ENCODE measurements at places on chromosomes 4 and X.

GRCh38 chr4:164821711-164822110 is 55.3 kb upstream of the APELA start:
- no peak for DNase-seq

GRCh38 chrX:85303544-85303943 is 59.8 kb downstream of the ZNF711 start:
- no peak for DNase-seq

DNA sequence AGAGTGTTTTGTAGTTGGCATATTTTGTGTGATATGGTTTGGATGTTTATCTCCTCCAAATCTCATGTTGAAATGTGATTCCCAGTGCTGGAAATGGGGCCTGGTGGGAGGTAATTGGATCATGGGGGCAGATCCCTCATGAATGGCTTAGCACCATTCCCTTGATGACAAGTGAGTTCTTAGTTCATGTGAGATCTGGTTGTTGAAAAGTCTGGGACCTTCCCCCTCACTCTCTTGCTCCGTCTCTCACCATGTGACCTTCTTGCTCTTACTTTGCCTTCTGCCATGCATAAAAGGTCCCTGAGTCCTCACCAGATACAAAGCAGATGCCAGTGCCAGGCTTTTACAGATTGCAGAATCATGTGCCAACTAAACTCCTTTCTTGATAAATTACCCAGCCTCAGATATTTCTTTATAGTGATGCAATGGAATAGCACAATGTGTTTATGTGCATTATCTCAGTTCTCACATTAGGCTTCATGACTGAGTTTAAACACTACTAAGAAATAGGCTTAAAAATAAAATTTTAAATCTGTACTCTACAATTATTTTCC is 1348.8 kb downstream of the STIM2 start:
- no peak for DNase-seq

DNA sequence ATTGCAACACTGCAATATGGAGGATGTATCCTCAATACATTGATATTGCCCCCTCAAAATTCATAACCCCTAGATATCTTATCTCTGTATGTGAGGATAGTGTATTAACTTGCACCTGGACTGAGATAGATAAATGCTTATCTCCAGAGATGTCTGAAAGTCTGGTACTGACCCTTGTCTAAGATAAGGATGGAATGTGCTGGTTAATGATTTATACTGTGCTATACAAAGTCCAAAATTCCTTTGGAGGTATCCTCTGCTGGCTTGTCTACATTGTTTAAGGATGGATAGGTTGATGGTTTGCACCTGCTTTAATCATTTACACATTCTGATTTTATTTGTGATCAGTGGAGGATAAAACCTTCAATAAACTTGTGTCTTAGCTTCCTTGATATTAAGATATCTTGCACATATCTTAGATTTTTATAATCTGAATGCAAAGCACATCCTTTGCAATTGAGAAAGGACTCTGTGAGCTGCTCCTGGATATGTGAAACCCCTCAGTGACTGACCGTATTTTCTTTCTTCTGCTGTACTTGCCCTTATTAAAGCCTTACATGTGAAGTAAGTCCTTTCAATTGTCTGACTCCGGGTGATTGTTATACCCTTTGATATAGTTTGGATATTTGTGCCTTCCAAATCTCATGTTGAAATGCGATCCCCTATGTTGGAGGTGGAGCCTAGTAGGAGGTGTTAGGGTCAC is 430.3 kb upstream of the MAOA start:
- no peak for DNase-seq

GRCh38 chr4:40200875-40201801 is 4.3 kb downstream of the RHOH start:
- DNase-seq: no peak

GRCh38 chr4:113094331-113094730 is 44.9 kb downstream of the ANK2 start:
- DNase-seq: no peak

- DNase-seq: no peak
These were observed 13.5 kb upstream of the PLS3 start for GRCh38 chrX:115547448-115547847.

DNA sequence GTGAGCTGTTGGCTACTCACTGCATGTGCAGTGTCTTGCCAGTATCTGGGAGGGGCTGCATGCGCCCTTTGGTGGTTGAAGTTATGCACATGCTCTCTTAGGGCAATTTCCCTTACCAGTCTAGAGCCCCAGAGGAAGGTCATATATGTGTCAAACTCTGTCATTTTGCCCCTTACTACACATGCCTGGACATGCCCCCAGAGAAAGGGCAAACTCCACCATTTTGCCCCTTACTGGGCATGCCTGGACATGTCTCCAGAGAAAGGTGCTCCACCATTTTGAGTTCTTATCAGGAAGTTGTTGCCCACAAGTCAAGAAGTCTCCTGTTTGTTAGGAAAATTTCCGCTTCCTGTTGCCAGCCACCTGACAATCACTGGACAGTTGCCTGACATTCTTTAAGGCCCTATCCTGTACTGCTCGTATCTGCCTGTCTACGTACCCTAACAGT is 56.4 kb upstream of the PLAC8 start:
- no peak for DNase-seq

DNA sequence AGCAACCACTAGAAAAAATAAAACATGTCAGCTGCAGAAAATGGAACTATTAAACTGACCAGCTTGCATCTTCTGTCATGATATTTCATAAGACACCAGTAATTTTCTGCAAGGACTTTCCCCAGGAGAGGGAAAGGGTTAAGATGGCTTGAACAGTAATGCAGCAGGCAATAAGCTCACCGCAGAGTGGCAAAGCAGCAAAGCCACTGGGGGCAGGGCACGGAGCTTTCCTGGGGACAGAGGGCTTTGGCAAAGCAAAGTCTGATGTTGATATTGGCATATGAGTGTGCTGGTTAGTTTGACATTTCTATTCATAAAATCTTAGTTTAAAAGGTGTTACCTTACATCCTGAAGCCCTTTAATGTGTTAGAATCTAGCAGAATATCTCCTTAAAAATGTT is 55.1 kb upstream of the NAP1L5 start:
- DNase-seq: no peak

DNA sequence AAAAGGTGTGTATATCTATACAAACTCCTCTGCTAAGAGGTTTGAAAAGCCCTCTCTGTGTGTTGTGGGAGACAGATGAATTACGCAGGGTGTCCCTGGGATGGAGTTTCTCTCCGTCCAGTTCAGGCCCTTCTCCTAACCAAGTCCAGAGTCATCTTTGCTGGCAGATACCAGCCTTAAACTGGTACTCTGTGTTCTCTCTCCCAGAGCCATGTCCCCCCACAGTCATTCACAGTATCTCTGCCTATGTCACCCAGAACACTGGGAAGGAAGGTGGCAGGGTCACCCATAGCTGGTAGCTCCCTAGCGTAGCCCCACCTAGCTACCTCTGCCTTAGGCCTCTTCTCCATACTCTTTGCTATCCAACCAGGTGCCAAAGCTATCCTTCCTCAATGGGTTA is 8.9 kb downstream of the AMER1 start:
- no peak for DNase-seq

DNA sequence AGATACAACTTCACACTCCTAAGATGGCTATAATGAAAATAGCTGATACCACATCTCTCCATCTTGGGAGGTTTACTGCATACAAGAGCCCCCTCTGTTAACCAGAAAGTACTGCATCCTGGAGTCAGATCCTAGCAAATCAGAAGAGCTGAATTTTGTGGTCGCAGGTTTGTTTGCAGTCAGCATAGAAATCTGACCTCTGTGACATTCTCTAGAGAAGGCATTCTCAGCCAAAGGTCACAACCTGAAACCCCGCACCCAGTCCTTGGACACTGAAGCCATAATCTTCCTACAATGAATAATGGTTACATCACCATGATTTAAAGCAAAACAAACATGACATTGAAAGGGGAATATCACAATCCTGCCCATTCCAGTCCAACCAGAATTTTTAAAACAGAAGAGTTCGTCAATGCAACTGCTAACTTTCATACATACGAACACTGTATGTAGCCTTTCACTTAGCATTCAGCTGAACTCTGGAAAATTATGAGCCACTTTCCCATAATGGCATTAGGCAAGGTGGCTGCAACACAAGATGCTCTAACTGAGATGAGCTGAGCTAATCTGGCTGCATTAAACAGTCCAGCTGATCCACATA is 17.6 kb downstream of the HS6ST2 start:
- no peak for DNase-seq

DNA sequence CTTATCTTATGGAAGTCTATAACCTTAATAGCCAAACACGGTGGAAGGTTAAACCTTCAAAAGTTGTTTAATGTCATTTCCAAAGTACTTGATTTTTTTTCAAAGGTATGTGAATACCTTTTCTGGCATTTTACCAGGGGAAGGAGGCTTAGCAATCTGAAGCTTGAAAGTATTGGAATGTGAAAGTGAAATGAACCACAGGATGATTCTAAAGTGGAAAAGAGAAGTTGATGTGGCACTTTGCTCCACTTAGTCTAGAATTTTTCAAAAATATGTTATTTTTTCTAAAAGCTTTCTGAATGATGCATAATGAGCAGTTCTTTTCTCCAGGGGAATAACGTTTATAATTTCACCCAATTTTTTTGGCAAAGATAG is 19.2 kb downstream of the PI4K2B start:
- no peak for DNase-seq

- peak; percentile 90 for DNase-seq
These were observed 6.0 kb downstream of the RASGEF1B start for GRCh38 chr4:81465406-81466340.

Data from NCI-H1417 (cell line).